ENCODE measurements at places on chromosomes 16 and 17.

DNA sequence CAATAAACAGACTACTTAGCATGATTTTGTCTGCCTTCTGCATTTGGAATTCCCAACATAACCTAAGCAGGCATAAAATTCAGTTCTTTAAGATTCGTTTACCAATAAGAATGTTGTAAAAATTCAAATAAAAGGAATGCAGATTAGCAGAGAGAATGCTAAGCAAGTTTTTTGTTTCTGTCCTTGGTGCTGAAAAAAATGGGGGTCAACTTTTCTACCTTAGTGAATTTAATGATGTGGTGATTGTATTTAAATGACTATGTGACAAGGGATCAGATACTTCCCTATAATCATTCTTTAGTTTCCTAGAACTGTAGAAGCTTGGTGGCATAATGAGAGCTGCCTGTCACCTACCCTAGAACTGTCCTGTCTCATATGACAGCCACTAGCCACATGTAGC is 159.5 kb downstream of the RBFOX1 start:
- no peak for DNase-seq

DNA sequence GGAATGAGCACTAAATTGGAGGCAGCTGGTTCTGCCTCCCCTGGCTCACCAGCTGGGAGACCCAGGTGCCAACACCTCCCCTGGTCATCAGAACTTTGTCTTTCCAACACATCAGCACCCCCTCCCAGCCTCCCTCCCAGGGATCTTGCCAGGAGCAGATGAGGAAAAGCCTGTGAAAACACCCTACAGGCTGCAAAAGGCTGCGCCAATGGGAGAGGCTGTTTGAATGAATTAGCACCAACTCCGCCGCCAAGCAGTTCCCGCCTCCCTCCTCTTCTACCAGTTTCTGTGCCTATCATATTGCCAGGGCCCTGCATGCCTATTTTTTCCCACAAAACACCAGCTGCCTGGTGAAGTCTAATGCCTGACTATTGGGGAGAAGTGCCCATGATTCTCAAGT is 137.0 kb downstream of the AIPL1 start:
- no peak for DNase-seq

DNA sequence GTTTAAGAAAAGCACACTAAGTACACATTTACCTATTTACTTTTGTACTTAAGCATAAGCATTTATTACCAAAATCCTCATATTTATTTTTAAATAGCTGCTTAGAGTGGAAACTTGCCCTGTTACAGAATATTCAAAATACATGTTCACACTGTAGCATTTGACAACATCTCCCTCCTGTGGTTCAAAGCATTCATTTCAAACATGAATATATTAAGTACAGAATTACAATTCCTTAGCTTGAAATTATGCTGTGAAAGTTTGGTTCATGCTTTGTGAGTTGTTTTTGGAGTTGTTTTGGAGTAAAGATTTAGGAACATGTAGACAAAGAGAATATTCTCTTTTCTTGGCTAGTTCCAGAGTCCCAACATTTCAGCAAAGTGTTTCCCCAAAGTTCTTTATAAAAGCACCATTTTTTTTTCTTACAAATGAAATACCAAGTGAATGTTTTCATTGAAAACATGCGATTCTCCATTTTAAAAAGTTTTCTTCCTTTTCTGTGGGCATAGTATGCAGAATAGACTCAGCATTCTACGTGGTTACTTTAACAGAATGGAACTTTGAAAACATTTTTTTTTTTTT is 33.2 kb downstream of the TUBD1 start:
- DNase-seq = no peak

DNA sequence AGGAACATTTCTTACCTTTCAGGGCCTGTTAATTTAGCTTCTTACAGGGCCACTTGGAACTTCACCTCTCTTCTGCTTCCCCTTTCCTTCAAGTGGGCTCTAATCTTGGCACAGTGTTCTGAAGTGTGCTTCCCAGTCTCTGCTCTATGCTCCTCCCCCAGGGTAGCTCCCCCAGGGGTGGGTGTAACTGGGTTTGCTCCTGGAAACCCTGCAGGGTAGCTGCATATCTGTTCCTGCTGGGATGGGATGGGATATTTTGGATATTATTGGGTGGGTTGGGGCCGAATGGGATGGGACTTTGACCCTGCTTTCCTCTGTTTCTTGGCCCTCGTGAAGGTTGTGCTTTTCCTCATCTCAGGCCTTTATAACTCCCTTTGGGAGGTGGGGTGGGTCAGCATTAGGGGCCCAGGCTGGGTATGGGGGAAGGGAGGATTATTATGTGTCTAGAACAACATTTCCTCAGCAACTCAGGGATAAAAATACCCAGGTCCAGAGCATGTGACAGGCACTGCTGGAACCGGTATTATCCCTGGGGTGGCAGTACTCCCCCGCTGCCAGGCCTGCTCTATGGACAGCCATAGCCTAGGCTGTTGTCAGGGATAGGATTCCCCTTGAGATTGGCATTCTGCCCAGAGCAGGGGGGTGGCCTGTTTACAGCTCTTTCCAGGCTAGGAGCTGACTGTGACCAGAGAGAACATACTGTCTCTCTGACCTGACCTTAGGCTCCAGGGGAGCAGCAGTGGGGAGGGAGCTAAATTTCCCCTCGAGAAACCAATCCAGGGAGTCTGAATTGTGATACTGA is 5.0 kb downstream of the NFE2L1 start:
- DNase-seq = no peak
